Endodermal cell (in vitro differentiated cells): ENCODE measurements at places on chromosomes 12 and 14.
A peak's percentile ranks its signal among the peaks of the same experiment; 100 is the strongest.

DNA sequence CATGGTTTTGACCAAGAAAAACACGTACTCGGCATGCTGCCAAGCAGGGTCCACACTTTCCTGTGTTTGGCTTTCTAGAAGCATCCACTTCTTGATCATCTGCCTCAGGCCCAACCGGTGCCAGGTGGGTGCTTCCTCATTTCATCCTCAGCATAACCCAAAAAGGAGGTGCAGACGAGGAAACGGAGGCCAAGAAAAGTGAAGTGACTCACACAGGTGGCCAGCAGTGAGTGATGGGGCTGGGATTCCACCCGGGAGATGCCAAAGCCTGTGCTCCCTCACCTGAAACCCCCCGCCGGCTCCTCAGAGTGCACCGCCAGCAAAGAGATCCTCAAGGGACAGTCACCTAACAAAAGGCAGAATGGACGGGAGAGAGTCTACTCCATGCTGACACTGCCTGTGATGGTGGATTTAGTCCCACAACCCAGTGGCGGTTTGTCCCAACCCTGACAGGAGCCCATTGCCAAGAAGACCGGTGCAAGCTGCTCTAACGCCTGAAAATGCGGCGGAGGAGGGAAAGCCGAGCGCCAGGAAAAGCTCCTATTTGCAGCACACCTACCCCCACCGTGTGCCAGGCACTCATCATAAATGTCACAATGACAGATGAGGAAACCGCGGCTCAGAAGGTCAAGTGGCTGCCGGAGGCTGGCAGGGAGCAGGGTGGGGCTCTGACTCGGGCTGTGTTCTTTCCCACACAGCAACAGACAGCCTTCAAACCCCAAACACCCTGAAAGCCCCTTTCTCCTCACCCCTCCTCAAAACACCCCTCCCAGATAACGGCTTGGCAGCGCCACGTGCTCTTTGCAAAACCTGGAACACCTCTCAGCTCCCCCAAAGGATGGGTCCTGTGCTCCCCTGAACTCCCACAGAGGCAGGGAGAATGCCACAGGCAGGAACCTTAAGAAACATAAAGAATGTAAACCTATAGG lies 18.8 kb downstream of the BCL11B start:
- no peak for DNase-seq
- no peaks in the 10 kb centered on the region for H3K36me3 ChIP-seq
- H3K4me1 ChIP-seq, result peaks cover 8% of the 10 kb centered on the region
- no peaks in the 10 kb centered on the region for H3K27me3 ChIP-seq
- no peak overlapping the region for H3K4me3 ChIP-seq

- H3K4me1 ChIP-seq, result no peaks in the 10 kb centered on the region
- no peak overlapping the region for H3K4me3 ChIP-seq
- H3K36me3 ChIP-seq, result no peaks in the 10 kb centered on the region
- H3K27me3 ChIP-seq, result no peaks in the 10 kb centered on the region
- H3K27ac ChIP-seq, result no peak overlapping the region
Observed at GRCh38 chr14:29757188-29757680, 170.4 kb downstream of the PRKD1 start.

GRCh38 chr12:125467363-125467762 lies 402.1 kb downstream of the AACS start:
- no peaks in the 10 kb centered on the region for H3K36me3 ChIP-seq
- no peak for DNase-seq
- H3K4me3 ChIP-seq, result no peak overlapping the region
- no peaks in the 10 kb centered on the region for H3K4me1 ChIP-seq

GRCh38 chr14:93748208-93749075 lies 39.8 kb downstream of the PRIMA1 start:
- no peak for DNase-seq
- peaks cover 20% of the 10 kb centered on the region for H3K36me3 ChIP-seq
- no peaks in the 10 kb centered on the region for H3K27me3 ChIP-seq
- peak overlapping the region; percentile 75 for H3K27ac ChIP-seq
- H3K4me3 ChIP-seq, result no peak overlapping the region
- H3K4me1 ChIP-seq, result peaks cover 24% of the 10 kb centered on the region

DNA sequence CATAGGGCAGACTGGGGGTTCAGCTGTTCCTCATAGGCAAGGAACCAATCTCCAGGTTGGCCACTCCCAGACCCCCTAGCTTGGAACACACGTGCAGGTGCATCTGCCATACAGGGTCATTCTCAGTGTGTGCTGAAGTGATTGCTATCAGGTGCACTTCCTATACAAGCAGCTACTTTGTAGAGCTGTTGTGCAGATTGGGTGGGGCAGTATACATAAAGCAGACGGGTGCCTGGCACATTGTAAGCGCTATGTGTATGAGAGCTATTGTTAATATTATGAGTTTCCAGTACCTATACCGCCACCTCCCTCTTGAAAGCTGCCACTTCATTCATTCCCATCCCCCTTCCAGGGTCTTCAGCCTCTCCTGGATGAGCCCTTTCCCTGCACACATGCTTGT lies 17.3 kb downstream of the IRF2BPL start:
- no peak overlapping the region for H3K27ac ChIP-seq
- H3K4me1 ChIP-seq, result peaks cover 7% of the 10 kb centered on the region
- no peaks in the 10 kb centered on the region for H3K36me3 ChIP-seq

DNA sequence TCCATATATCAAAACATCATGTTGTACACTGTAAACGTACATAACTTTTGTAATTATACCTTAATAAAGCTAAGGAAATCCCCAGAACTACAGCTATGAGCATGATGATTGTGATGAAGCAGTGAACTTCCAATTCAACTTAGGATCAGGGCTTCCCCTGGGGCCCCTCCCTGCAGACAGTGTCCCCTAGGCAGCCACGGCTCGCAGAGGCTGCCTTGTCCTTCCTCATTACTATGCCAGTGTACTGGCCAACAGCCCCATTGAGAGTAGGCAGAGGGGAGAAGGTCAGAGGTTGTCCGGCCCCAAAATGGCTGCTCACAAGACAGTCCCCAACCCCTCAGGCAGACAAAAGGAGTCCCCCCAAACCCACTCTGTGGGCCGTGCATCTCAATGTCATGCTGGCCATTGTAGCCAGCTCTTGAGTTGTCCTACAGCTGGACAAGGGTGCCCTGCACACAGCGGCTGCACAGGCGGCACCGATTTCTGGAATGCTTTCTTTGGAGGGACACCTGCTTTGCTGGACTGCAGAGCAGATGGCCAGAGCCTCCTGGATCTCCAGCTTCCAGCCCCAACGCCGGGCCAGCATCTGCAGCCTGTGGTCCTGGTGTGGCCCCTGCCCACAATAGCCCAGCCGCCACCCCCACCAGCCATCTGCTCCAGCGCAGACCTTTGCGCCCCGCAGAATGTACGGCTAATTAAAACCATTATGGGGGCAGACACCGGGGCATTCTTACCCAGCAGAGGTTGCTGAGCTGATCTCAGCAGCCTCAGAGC lies 46.1 kb downstream of the NIN start:
- H3K36me3 ChIP-seq, result no peaks in the 10 kb centered on the region
- peaks cover 8% of the 10 kb centered on the region for H3K4me1 ChIP-seq
- DNase-seq, result no peak
- H3K4me3 ChIP-seq, result no peak overlapping the region
- peaks cover 12% of the 10 kb centered on the region for H3K27me3 ChIP-seq
- H3K27ac ChIP-seq, result peak overlapping the region; percentile 82
